GM04503 (cell line): ENCODE measurements at places on chromosomes 7 and 10.

- no peak for DNase-seq
Measured at GRCh38 chr7:3304131-3304530, 3.1 kb downstream of the SDK1 start.

GRCh38 chr10:87545783-87546182 lies 41.1 kb downstream of the MINPP1 start:
- DNase-seq, result no peak

DNA sequence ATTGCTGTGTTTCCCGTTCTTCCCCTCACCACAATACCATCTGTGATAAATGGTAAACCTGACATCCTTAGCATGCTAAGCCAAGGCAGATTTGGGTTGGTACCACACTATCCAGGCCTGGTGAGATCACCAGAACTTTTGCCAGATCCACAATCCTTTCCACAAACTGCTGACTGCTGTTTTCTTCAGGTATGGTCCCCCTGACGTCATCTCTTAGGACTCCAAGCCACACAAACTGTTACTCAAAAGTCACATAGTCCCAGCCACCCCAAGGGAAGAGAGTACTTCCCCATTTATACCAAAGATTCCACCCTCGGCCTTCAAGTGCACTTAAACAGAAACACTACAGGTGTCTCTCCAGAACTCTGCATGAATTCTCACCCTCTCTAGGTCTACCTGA lies 34.8 kb downstream of the SLC25A13 start:
- no peak for DNase-seq

DNA sequence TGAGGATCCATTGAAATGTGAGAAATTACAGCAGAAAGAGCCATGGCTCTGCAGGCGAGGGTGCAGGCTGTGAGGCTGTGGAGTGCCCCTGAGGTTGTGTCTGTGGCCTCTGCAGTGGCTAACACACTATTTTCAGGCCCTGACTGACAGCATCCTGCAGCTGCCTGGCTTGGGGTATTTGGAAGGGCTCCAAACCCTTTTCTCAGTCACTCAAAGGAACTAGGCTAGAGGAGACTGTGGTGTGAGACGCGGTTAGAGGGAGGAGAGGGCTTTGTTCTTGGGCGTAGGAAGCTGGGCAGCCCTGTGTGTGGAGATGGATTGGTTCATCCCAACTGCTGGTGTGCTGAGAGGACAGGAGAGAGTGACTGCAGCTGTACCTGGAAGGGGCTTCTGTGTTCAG lies 134.9 kb downstream of the RAMP3 start:
- no peak for DNase-seq

DNA sequence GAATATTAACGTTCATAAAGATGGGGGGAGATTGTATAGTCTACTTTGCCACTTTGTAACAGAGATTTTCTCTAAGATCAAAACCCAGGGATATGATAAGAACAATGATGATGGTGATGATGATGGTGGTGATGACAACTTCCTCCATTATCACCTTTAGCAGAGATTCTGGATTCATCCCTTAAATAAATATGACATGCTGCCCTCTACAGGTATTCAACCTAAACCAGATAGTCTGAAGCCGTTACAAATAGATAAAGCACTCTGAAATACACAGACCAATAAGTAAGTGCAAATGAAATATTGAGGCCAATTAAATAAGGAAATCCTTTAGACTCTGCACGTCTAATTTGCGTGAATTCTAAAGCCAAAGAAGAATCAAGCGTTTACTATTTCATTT lies 211.5 kb downstream of the CREB5 start:
- DNase-seq, result no peak

DNA sequence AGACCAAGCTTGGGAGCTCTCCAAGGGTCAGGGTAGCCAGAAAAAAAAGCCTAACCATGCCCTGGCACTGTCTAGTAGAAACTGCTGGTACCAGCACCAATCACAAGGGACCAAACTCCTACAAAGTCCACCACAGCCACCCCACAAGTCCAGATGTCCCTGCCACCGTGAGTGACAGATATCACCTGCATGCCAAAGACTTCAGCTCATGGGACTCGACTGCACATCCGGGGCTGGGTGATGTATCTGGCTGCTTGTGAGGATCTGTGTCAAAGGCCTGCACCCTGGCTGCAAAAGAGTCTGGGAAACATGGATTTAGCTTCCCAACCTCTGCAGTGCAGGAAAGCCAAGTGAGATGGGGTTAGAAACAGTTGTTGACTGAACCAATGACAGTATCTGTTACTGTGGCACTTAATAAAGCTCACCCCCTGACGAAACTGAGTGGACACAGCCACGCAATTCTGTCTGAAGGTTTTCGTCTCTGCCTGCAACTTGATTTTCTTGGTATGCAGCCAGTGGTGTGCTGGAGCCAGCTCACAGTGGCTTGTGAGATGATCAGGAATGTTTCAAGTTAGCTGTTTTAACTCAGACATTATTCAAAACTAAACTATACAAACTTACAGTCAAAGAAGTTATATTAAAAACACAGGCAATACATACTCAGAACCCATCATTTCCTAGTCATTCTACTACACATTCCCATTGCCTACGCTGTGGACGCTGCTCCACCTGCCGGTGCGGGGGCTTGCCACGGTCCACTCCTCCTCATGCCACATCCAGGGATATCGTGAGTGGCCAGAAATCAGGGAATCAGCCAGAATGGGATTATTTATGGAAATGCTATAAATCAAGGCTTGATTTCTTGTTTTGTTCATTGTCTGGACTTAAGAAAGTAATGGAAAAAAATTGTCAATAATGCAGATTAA lies 9.2 kb downstream of the ZNF488 start:
- DNase-seq, result no peak

GRCh38 chr7:151782598-151783448 lies 94.1 kb downstream of the PRKAG2 start:
- DNase-seq, result no peak

GRCh38 chr10:70673929-70674559 lies 1.7 kb downstream of the ADAMTS14 start:
- no peak for DNase-seq
